ENCODE measurements at places on chromosomes 5 and 9.

GRCh38 chr5:147101659-147102369, 133.0 kb upstream of the STK32A start:
- DNase-seq = no peak

- no peak for DNase-seq
Observed at GRCh38 chr9:132883349-132884294, 4.9 kb downstream of the SPACA9 start.

DNA sequence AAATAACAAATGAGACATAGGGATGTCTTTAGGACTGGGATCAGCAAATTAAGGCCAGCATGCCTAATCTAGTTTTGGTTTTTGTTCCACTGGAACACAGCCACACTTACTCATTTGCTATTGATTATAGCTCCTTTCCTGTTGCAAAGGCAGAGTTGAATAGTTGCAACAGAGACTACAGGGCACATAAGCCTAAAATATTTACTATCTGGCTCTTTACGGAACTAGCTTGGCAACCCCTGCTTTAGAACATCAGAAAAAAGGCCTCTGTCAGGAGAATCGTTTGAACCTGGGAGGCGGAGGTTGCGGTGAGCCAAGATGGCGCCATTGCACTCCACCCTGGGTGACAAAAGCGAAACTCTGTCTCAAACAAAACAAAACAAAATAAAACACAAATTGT, 384.8 kb downstream of the ELAVL2 start:
- DNase-seq = no peak

- no peak for DNase-seq
Observed at GRCh38 chr9:27337236-27337635, 40.3 kb upstream of the EQTN start.

DNA sequence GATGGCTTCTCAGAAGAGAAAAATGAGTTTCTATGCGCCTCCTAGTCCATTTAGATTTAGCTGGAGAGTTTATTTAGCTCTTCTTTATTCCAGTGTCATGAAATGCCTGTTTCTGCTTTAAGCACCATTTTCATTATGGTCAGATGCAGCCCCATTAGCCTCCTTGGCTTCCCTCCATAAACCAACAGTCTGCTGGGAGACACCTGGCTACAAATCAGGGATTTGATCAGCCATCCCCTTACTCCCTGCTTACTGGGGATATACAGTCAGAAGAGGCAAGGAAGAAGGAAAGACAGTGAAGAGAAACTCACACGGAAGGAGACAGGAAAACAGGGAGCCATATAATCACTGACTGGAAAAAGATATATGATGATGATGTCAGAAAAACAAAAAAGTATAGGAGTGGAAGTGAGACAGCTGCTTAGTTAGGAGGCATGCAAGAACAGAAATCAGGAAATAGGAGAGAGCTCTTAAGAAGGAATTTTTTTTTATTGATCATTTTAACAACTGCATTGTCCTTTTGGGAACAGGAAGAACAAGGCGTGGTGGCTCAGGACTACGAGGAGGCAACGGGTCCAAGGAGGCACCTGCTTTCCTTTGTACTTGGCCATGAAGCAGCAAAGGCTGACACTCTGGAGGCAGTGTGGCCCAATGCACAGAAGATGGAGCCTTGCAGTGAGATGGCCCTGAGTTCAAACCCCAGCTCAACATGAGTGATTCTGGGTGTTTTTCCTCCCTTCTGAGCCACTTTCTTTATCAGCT, 56.1 kb downstream of the MED27 start:
- no peak for DNase-seq

GRCh38 chr9:87338088-87338989, 159.3 kb upstream of the DAPK1 start:
- no peak for DNase-seq

- DNase-seq = no peak
Observed at GRCh38 chr9:132201780-132202703, 40.2 kb downstream of the NTNG2 start.

GRCh38 chr5:133746834-133747233, 134.5 kb upstream of the FSTL4 start:
- DNase-seq = no peak

- peak; percentile 46 for DNase-seq
Observed at GRCh38 chr5:23146183-23146582, 293.0 kb upstream of the CDH12 start.

DNA sequence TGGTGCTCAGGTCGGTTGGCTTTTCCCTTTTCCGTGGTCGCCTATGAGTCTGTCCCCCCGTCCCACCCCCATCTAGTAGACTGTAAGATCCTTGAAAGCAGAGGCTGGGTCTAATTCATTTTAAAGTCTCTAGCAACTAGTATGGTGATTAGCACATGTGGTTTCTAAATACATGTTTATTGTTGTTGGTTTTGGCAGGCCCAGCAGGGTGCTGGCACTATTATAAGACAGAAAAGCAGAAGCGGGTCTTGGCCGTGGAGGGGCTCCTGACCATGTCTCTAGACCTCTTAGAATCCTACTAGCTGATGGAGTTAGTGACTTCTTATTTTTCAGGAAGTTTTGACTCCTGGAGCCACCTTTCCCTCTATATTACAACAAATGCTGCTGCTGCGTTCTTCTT, 61.5 kb upstream of the TNFSF8 start:
- no peak for DNase-seq

DNA sequence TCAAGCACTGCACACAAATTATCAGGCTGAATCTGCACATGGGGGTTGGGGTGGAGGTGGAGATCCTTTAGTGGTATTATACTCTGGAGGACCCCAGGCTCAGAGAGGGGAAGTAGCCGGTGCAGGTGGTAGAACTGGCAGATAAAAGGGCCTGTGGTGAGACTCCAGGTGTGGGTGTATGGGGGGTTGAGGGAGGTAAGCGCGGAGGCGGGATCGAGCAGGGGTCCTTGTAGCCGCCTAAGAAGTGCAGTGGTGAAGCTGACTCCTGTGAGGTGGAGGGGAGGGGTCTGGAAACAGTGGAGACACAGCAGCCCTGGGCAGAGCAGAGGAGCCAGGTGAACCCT, 841 bp downstream of the ACSL6 start:
- DNase-seq = no peak

Data from kidney (tissue), 22 donors.